ENCODE measurements at places on chromosomes 7 and 10.

DNA sequence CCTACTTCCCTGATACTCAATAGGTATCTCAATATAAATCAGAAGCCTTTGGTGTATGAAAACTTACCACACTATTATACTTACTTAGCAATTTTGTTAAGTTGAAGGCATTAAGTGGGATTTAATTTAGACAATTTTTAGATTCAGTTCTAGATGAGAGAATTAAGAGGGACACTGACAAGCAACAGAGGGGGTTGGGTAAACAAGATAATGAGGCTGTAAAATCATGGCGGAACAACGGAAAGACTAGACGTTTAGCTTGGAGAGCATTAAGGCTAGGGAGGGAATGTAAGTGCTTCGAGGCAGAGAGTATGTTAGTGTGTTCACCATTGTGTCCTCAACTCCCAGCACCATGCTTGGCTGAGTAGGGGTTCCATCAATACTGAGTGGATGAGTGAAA, 71.3 kb downstream of the DENND11 start:
- no peak for DNase-seq

GRCh38 chr7:23490357-23491135, 20.3 kb upstream of the IGF2BP3 start:
- no peak for DNase-seq

GRCh38 chr7:149735181-149735602, 38.2 kb downstream of the ZNF467 start:
- DNase-seq, result no peak

DNA sequence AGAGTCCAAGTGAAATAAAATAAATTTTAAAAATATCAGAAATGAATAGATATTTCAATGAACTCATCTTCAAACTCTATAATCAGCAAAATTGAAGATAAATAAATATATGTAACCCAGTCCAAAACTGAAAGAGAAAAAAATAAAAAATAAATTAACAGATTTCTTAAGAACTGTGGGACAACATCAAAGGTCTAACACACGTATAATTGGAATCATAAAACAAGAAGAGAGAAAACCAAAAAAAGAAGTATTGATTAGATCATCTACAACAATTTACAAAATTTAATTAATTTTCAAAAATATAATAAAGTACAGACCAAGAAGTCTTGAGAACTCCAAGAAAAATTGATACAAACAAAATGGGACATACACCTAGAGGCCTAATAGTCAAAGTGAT, 625.8 kb upstream of the SORCS1 start:
- no peak for DNase-seq

DNA sequence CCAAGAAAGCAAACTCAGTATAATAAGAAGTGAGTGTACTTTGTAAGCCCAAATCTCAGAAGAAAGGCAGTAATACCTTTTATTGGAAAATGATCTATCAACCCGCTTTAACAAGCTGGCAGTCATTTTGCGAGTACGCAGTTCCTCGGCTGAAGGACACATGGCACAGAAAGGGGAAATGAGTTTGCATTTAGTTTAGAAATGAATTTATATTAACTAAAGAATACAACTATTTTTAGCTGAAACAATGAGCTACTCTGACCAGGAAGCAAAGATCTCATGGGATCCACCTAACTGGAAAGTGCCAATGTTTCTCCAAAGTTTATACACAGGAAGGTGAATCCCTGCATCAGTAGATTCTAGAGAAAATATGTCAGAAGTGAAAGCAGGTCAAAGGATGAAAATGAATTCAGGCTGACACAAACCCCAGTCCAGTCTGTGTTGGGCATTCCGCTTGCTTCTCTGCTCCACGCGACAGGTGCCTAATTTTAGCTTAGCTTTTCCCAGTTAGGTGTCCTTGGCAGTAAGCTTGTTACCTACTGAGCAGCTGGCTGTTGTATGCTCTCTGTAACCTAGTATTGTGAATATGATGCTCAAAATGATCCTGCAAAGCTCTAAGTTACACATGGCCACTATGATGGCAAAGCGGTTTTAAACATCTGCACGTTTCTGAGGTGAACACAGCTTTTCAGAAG, 112.8 kb downstream of the LARP4B start:
- no peak for DNase-seq

GRCh38 chr7:157460721-157461120, 123.9 kb downstream of the DNAJB6 start:
- DNase-seq, result no peak
